ENCODE measurements at places on chromosomes 3 and 15.

DNA sequence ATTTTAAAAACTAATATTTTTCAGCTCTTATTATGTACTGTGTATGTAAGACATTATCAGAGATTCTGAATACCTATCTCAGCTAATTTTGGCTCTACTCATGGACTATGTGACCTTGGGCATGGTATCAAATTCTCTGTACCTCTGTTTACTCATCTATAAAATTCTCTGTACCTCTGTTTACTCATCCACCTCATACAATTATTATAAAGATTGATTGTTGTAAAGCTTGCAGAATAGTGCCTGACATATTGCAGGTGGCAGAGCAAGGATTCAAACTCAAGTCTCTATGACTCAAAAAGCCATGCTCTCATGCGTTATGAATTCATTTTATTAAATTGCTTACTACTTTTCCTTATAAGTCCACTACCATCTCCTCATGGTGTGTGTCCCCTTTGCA, 151.9 kb upstream of the ARL6 start:
- no peak for DNase-seq

DNA sequence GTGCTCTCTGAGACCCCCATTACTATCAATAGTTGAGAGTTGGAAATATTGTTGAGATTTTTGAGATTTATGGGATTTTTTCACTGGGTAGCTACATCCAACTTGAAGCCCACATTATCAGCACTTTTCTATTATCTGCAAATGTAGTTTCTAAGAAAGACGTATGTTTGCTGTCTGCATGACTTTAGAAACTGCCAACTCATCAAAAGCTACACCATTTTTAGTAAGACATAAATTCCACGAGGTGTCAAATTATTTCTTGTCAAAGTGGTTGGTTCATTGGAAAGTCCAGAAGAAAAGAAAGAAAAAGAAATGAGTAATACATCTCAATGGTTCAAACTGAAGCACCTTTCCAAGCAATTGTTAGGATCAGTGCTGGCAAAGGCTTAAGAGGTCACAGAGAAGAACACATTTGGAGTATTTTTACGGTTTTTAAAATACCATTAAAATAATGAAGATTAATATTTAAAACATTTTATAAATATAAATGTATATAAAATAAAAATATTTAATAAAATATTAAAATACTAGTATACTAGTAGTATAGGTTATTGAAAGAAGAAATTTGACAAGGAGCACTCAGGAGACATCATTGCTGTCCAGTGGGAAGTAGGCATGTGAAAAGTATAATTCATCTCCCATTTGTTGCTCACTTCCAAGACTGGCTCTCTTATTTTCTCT, 463.5 kb downstream of the TAFA4 start:
- no peak for DNase-seq

GRCh38 chr3:154971341-154971740, 108.8 kb upstream of the MME start:
- DNase-seq: no peak

DNA sequence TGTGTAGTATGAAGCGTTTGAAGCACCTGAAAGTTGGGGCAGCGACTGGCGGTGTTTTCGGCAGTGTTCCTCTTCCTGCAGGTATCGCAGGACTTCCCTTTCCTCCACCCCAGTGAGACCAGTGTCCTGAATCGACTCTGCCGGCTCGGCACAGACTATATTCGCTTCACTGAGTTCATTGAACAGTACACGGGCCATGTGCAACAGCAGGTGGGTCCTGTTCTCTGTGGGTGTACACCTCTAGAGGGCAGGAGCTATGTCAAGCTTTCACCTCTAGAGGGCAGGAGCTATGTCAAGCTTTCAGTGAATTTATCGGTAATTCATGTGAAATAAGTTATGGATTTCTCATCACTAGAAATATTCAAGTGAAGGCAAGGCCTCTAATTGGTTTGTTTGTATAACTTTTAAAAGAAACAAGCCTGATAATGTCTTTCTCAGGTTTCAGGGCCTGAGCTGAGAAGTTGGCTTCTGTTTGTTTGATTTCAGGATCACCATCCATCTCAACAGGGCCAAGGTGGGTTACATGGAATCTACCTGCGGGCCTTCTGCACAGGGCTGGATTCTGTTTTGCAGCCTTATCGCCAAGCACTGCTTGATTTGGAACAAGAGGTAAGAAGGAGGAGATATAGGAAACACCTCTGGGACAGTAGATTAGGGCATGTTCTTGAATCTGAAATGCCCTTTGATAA, 5.3 kb downstream of the TUBGCP4 start:
- DNase-seq: peak; percentile 32

Data from activated CD4-positive, alpha-beta T cell treated with anti-CD3 and anti-CD28 coated beads for 4 hours (primary cell).